ENCODE measurements at places on chromosomes 12 and 14. TPM values are rescaled to one million over a fixed set of nuclear protein-coding genes. Genes with fewer than 3 reads are reported as not detected.

GRCh38 chr14:68554231-68554630 is 238.6 kb downstream of the ZFP36L1 start:
- DNase-seq, result no peak

- DNase-seq, result no peak
Observed at GRCh38 chr14:54854181-54854580, 48.4 kb downstream of the GCH1 start.

DNA sequence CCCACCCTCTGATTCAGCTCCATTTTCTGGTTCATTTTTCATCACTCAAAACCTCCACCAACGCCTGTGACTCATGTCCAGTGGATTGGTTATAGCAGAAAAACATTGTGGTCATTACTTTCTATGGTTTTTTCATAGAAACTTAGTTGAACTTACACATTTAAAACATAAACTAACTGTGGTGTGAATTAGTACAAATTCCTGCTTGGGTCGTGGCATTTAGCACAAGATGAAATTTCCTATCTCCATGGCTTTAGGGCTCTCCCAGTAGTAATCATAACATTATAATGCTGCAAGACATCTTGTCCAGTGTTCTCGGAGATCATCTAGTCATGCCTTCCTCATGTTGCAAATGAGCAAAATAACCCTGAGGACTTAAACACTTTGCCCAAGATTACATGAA is 7.1 kb downstream of the RNASE7 start:
- no peak for DNase-seq

DNA sequence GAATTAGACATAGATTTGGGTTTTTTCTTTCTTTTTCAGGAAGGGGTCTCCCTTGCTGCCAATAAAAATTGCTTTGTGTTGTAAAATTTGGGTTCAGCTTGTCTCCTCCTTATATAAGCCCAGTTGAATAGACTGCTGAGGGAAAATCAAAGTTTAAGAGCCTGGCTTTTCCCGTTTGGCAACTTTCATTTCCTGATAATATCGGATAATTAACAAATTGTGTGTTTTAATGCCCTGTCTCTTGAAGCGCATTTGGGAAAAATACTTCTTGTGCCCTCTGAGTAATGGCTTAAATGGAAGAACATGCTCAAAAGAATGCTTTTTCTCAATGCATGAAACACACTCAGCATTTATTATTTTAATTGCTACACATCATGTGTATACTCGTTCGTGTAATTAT is 198.0 kb upstream of the DCN start:
- no peak for DNase-seq

GRCh38 chr12:130162745-130163460 is 639 bp downstream of the FZD10 start:
- no peak for DNase-seq

DNA sequence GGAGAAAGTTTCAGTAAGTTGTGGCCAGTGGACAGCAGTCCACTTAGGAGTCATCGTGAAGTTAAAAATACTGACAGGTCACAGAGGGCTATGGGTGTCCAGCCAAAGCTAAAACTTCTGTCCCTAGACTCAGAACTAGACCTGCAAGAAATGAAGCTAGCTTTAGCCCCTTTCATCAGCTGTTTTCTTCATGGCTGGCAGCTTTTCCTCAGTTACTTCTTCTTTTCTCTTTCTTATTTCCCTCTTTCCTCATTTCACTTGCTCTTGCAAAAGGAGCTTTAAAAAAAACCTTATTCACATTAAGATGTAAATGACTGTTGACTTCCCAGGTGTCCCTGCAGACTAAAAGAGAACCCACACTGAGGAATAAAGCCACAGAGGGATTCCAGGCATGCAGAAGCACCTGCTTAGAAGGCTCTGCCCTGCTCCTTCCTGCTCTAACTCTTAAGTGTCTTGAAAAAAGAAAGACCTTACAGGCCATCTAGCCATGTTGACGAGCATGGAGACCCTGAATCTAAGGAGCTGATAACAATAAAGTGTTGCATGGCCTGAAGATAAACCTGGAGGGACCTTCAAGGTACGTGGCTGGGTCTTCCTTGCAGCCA is 69.7 kb upstream of the CCND2 start:
- no peak for DNase-seq

DNA sequence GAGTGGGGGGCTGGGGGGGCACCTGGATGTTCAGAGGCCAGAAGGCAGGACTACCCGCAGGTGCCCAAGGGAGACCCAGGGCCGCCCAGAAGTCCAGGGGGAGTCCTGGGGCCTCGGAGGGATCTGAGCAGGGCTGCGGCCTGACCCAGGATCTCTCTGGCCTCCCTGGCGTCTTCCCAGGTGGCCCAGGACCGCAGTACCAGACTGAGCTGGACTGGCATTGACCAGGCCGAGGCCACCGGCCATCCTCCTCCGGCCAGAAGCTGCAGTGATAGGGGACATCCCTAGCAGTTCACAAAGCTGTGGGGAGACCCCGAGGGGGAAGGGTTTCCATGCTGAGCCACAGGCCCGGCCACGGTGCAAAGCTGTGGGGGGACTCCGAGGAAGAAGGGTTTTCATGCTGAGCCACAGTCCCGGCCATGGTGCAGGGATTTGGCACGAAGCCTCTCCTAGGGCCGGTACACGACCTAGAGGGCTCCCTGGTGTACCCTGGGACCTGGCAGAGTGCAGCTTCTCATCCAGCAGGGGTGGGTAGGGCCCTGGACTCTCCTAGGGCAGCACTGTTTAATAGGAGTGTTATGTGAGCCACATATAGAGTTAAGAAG is 24.4 kb downstream of the FBRSL1 start:
- DNase-seq, result peak; percentile 71

GRCh38 chr14:103949131-103949790 is 6.9 kb upstream of the RD3L start:
- no peak for DNase-seq

GRCh38 chr12:66297923-66298322 is 4.4 kb upstream of the HELB start:
- DNase-seq, result no peak

DNA sequence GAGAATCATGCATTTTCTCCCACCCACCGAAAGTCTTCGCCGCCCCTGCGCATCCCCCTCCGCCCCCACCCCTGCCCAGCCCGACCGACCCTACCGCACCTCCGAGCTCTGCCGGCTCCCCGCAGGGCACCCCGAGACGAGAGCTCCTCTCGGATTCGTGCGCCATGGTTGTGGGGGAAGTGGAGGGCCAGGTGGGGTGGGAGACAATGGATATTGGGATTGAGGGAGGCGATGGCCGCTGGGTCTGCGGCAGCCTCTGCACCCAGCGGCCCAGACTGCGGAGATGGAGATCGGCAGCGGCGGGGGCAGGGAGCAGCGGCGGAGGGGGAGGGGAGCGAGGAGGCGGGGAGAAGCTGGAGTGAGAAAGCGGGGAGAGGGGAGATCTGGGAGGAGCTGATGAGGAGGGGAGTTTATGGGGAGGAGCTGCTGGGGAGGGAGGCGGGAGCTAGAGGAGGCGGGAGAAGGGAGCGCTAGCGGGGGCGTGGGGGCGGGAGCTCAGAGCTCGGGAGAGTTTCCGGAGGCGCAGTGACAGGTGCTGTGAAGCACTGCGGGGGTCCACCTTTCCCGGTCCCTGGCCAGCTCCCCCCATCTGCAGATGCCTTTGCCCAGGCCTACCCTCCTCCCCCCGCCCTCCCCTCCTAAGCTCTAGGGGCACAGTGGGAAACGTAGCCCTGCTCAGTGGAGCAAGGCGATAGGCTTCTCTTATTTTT is at the start of gene SALL2:
Gene SALL2 (minus strand): TSS at position 385 of the 710 bp plus-strand sequence. CDS start 219 bp downstream, at position 166.
- peak; percentile 67 for DNase-seq

DNA sequence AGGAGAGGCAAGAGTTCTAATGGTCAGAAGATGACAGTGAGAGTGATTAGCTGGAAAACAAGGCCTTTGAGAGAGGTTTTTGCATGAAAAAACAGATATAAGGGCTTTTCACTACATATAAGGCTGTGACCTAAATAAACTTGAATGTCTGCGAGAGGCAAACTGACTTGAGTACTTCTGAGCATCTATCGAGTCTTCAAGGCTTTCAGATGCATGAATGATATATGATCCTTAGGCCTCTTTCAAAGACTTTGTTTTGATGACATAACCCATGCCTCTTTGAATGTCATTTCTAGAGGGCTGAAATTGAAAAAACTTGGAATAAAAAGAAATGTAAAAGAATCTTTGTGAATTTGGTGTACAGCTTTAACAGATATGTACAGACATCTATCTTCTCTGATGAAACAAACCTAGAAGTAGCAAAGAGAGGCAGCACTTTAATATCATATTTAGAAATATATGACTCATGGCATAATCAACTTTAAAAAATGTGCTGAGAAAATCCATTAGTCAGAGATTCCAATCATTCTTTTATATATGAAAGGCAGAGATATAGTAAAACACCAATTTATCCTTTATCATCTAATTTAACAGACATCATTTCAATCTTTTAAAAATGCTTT is 72.6 kb downstream of the PPM1H start:
- no peak for DNase-seq

- peak; percentile 23 for DNase-seq
Observed at GRCh38 chr14:32224737-32225377, 21.8 kb upstream of the RNU6-8 start.

- DNase-seq, result no peak
Observed at GRCh38 chr12:71439613-71440344, at the start of gene LGR5. TSS of gene LGR5 (plus strand) at chr12:71439798. CDS start at chr12:71440081, 283 bp downstream.

GRCh38 chr14:52883658-52884057 is 67.2 kb downstream of the FERMT2 start:
- DNase-seq, result no peak

GRCh38 chr14:103886304-103887169 is 39.2 kb upstream of the PPP1R13B start:
- no peak for DNase-seq

DNA sequence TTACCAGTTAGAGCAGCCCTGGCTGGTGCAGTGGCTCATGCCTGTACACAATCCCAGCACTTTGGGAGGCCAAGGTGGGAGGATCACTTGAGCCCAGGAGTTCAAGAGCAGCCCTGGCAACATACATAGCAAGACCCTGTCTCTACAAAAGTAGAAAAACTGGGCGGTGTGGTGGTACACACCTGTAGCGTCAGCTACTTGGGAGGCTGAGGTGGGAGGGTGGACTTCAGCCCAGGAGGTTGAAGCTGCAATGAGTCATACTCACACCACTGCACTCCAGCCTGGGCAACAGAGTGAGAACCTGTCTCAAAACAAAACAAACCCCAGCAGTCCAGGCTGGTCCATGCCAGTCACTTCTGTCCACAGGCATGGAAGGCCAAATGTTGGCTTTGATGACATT is 7.4 kb downstream of the COX14 start:
- no peak for DNase-seq

DNA sequence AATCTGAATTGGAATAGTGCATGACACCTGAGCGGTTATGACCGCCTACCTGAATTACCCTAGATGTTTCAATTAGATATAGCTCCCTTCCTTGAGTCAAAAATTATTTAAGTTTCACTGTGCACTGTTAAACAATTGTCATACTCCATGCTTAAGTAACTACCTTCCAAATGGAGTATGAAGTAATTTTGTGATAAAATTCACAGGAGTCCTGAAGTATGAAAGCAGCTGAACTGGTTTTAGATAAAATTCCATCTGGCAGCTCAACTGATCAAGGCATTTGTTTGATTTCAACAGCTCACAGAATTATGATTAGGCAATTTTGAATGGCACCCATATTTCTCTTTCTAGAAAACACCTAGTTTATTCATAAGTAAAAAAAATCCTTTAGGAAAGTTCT is 19.5 kb downstream of the PRICKLE1 start:
- DNase-seq, result no peak

- DNase-seq, result no peak
Observed at GRCh38 chr12:1616233-1617066, 12.6 kb upstream of the WNT5B start.

- DNase-seq, result peak; percentile 91
Observed at GRCh38 chr12:50924439-50925341, 27.7 kb upstream of the HIGD1C start.

DNA sequence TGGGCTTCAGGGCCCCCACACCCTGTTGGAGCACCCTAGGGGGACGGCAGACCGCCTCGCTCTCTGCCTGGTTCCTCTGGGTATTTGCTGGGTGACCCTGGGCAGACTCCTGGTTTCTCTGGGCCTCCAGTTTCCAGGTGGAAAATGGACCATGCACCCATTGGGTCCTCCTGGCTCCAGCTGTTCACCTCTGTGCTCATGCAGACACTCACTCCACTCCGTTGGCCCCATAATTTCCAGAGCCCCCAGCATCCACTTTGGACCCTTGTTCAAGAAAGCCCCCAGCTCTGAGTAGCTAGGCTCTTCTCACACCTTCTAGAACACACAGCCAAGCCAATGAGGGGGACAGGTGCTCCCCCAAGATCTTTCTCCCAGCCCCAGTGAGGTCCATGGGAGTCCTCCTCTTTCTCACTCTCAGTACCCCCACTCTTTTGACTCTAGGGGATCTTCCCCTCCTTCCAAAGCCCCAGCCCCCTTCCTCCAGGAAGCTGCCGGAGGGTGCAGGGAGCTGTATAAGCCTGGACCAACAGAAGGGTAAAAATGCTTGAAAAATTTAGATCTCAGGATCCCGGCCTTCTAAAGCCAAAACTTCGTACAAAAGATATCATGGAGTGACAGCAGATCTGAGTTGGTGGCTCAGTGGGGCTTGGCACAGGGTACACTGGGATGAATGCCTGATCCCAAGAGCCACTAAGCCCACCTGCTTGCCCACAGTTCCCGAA is 174.8 kb upstream of the RTL1 start:
- no peak for DNase-seq

GRCh38 chr14:86055512-86056075 is 525.6 kb downstream of the FLRT2 start:
- DNase-seq, result no peak

DNA sequence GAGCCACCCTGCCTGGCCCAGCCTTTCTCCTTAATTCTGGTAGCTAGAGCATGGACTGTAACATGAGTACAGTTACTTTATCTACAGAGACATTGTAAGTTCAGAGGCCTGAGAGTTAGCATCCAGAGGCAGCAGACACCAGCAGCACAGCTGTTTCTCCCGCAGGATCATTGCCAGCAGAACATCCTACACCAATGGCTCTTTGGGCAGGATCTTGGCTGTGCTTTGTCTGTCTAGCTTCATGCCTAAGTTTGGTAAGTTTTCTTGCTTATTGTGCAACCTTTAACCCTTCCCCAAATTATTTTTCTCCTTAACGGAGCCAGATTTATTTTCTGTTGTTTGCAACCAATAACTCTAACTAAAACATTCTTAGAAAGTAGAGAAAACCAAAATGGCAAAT is 21.6 kb downstream of the C12orf71 start:
- DNase-seq, result no peak

Gene TOGARAM1
- 6.6 TPM for total RNA-seq

Gene ACSM4
- total RNA-seq, result not detected

Gene ZFP36L1
- total RNA-seq, result 226 TPM

Gene KRT77
- total RNA-seq, result not detected

Gene LIN52
- total RNA-seq, result 2.6 TPM

Gene AICDA
- not detected for total RNA-seq

Gene AKAP3
- total RNA-seq, result 2.7 TPM

Gene MYF6
- not detected for total RNA-seq

Data from pancreas (tissue), 10 donors.